ENCODE measurements at places on chromosomes 3 and 15.

DNA sequence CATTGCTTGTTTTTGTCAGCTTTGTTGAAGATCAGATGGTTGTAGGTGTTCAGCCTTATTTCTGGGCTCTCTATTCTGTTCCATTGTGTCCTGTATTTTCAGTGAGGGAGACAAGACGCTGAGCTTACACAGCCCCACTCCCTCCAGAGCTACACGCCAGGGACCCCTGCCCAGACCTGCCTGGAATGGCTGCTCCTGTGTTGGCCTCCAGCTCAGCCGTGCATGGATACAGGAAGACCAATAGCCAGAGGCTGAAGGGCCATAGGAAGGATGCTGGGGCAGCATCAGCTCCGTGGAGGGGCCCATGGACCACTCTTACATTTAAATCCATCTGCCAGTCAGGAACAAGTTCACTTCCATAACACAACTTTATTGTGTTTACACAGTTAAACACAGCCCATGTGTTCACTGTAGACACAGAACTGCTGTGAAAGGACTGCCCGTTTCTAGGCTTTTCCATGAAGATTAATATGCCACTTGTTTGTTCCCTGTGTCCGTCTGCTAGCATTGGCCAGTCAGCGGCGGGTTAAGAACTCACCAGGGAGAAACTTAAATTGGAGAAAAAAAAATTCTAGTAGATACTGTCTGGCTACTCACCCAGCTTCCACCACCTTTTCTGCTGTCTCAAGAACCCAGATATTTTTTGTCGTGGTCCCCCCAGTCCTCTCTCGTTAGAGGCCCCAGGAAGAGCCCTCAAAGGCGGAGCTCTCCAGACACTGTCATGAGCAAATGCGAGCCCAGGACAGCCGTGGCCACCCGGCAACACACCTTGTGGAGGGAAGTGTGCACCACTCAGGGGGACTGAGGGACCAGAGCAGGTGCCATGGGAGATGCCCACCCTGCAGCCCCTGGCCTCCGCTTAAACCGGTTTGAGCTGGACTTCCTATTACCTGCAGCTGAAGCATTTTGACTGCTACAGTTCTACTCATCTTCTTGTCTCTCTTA, 142.3 kb upstream of the MEF2A start:
- no peak for DNase-seq

DNA sequence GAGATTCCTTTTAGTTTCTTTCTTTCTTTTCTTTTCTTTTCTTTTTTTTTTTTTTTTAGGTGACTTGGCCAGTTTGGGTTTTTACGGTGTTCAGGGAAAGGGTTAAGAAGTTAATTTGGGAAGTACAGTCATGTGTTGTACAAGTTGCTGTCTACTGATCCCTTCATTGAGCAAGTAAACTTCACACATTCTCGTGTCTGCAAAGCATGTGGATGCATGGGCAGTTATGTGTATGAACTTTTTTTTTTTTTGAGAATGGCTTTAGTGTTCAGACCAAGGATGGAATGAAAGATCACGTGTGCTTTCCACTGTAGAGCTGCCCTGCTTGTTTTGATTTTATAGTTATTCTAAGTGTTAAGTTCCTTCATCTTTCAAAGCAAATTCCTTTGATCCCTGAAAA, 132.3 kb downstream of the PGPEP1L start:
- DNase-seq: no peak

GRCh38 chr15:55230051-55230670, 33.4 kb upstream of the RSL24D1 start:
- DNase-seq: no peak

DNA sequence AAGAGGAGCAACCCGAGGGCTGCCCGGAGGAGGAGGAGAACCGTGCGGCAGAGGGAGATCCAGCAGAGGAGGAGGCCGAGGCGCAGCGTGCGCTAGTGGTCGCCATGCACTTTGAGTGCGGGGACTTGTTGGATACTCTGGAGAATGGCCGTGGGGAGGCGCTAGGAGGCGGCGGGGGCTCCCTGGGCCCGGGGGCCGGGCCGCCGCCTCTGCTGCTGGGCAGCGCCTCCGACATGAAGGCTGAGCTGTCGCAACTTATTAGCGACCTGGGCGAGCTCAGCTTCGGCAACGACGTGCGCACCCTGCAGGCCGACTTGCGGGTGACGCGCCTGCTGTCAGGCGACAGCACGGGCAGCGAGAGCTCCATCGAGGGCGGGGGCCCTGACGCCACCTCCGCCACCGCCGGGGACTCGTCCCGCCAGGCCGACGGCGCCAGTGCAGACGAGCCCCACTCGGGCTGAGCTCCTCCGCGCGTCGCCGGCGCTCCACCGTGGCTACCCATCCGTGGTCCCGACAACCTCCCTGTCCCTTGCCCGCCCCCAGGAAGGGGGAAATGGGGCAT, 2.0 kb downstream of the FAM43A start:
- DNase-seq: peak; percentile 60

Measured in stimulated activated CD8-positive, alpha-beta memory T cell treated with anti-CD3 and anti-CD28 coated beads, Interleukin-4, amount 100 ng/mL, for 4 hours (primary cell).